NCI-H446 (cell line): ENCODE measurements at places on chromosomes 11 and 22.

GRCh38 chr22:46775850-46776826 lies 13.7 kb downstream of the TBC1D22A start:
- no peak for DNase-seq

- DNase-seq, result no peak
These were observed 44.2 kb downstream of the CTNND1 start for GRCh38 chr11:57805780-57806179.

DNA sequence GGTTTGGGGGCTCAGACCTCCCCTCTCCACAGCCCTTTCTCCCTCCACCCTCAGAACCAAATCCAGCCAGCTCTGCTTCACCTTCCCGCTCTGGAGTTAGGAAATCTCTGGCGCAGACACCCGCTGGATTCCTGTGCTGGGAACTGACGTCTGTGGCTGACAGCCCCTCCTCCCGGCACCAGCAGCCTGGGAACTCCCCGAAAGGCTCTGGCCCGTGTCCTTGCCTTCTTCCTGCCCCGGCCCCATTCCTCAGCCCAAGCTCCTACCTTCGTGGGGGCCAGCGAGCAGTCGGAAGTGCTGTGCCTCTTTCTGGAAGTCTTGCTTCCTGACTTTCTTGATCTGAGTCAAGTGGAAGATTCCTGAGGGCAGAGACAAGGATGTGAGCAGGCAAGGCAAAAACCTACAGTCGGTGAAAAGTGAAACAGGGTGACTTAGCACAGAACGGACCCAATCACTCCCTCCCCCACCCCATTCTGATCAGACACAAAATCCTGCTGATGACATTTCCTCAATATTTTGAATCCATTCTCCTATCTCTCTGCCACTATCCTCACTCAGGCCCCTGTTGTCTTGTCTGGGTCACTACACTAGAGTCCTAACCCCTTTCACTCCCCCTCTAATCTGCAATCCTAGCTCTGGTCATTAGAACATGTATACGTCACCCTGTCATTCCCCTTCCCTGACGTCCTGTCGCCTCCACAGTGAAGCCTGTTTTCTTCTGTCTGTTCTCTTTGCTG lies 34.1 kb downstream of the CHRDL2 start:
- no peak for DNase-seq

- peak; percentile 71 for DNase-seq
These were observed 12.3 kb downstream of the ABTB2 start for GRCh38 chr11:34345540-34345876.
